ENCODE measurements at places on chromosomes 1 and 21.
A peak's percentile ranks its signal among the peaks of the same experiment; 100 is the strongest.

GRCh38 chr1:23896491-23896890 is 16.7 kb downstream of the CNR2 start:
- H3K4me1 ChIP-seq: no peaks in the 10 kb centered on the region
- no peak for DNase-seq
- no peak overlapping the region for H3K27ac ChIP-seq
- no peak overlapping the region for H3K4me3 ChIP-seq

DNA sequence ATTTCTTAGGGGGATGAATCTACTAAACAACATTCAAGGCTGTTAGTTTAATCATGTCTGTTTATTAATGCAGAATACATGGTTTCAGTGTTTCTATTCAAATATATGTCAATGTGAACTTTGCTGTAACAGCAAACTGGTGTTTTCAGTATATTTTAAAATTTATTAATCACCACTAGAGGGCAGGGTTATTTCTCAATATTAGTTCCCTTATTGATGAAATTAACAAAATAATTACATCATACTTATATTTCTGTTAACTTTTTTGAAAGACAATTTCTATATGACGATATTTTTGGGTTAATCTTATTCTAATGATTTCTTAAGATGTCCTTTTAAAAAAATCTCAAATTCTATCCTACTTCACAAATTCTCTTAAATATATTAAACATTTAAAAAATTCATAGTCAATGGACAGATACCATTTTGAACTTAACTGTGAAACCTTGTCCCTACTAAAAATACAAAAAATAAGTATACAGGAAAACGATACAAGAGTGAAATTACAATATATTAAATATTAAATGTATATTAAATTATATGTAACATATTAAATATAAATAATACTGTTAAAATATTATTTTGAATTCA is 1034.1 kb upstream of the PRMT6 start:
- H3K4me1 ChIP-seq: no peaks in the 10 kb centered on the region
- H3K27ac ChIP-seq: no peak overlapping the region
- no peak for DNase-seq
- H3K4me3 ChIP-seq: no peak overlapping the region
- H3K36me3 ChIP-seq: no peaks in the 10 kb centered on the region
- H3K27me3 ChIP-seq: no peaks in the 10 kb centered on the region

- no peaks in the 10 kb centered on the region for H3K4me1 ChIP-seq
- no peaks in the 10 kb centered on the region for H3K36me3 ChIP-seq
- H3K27ac ChIP-seq: no peak overlapping the region
- no peak overlapping the region for H3K4me3 ChIP-seq
- DNase-seq: no peak
Observed at GRCh38 chr21:35724156-35724555, 336.2 kb downstream of the SETD4 start.

DNA sequence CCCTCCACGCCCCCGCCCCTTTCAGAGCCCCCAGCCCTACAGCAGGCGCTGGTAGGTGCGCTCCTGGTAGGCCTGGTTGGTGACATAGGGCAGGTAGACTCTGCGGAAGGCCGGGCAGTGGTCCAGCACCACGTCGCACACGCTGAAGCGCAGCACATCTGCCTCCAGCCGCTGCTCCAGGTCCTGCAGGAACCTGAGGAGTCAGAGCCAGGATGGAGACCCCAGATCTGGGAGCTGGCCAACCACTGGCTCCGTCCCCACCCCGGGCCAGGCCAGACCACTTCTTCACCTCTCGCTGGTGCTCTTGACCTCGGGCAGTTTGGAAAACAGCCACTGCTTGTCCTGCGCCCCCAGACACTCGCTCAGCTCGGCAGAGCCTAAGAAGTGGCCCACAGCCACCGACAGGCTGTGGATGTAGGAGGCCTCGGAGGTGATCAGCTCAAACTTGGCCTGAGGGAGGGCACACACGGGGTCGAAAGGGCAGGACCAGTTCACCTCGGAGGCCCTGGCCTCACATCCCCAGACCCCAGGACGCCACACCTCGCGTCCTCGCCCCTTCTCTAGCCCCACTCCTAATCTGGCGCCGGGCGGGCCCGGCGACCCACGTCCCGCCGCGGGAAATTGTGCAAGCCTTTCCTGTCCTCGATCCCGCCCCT is 6.4 kb downstream of the ARHGEF19 start:
- no peak for DNase-seq
- H3K4me3 ChIP-seq: peak overlapping the region; percentile 20
- no peaks in the 10 kb centered on the region for H3K36me3 ChIP-seq

DNA sequence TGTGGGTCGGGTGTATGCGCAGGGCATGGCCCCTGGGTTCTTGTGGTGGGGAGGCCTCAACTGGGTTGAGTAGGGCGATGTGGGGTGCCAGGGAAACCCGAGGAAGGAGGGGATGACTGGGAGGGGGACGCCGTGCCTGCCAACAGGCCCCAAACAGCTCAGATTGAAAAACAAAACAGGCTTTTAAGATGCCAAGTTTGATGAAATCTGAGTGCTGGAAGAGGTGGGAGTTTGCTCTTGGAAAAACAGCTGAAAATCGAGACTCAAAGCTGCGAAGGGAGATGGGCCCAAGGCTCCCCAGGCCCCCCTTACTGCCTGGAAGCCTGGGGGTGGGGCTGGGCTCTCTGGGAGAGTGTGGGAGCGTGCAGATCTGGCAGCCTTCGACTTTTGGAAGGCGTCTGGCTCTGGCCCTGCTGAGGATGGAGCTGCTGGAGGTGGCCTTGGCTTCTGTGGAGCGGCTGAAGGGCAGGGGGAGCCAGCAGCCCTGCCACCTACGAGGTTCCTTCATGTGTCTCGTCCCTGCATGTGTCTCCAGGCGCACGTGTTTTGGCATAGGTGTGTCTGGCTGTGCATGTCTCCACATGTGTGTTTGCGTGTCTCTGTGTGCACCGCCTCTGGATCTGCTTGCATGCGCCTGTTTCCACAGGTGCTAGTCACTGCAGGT is 33.3 kb downstream of the PTPRF start:
- no peak for DNase-seq
- H3K36me3 ChIP-seq: no peaks in the 10 kb centered on the region
- no peak overlapping the region for H3K4me3 ChIP-seq
- no peaks in the 10 kb centered on the region for H3K4me1 ChIP-seq
- no peaks in the 10 kb centered on the region for H3K27me3 ChIP-seq

- no peaks in the 10 kb centered on the region for H3K27me3 ChIP-seq
- H3K36me3 ChIP-seq: no peaks in the 10 kb centered on the region
- no peak overlapping the region for H3K4me3 ChIP-seq
Observed at GRCh38 chr1:27103498-27103897, 51.4 kb downstream of the SLC9A1 start.

DNA sequence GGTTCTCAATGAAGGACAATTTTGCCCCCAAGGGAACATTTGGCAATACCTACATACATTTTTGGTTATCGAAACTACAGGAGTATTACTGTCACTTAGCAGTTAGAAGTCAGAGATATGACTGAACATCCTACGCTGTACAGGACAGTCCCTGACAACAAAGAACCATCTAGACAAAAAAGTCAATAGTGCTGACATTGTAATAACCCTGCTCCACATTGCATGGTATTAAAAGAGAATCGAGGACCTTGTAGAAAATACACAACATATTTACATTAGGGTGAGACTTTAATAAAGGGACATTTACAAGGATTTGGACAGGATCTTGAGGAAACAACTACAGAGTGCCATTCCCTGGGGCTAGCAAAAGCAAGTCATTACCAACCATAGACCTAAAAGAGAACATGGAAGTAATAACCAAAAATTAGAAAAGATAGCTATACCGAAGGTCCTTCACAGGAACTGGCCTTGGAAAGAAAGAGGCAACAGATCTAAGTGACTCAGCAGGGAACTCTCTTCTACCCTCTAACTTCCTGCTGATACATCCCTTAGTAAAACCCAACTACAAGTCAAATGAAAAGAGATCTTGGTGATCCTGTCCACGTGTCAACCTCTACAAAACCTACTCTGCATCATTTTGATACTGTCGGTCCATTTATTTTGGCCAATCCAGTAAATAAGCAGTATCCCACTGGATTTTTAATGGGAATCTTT is 40.2 kb downstream of the ANGPTL3 start:
- H3K27ac ChIP-seq: no peak overlapping the region
- peaks cover 9% of the 10 kb centered on the region for H3K36me3 ChIP-seq
- H3K4me1 ChIP-seq: no peaks in the 10 kb centered on the region
- H3K27me3 ChIP-seq: no peaks in the 10 kb centered on the region

DNA sequence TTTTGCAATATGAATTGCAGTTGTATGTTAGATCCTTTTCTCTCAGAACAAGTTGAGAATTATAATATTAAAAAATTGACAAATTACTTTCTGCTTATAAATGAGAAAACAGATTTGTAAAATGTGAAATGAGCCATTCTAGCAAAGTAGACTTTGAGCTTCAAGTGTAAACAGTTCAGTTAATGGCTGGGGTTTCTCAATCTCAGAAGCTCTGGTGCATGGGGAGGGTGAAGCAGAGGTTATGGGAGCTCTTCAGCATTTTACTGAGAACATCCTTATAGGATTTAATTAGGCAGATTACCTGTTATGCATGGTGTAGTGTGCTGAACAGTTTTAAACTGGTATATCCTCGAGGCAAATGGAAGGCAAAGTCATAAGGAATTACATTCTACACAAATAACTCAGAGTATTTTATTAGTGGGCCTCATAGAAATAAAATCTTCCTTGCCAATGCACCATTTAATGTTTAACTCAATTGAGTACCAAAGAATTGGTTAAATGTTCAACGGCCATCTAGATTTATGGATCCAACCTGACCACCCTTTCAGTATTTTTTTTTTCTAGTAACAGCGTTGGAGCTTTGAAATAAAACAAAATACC is 1143.6 kb upstream of the ADGRL2 start:
- H3K27ac ChIP-seq: no peak overlapping the region
- H3K4me3 ChIP-seq: peak overlapping the region; percentile 12
- no peak for DNase-seq
- H3K36me3 ChIP-seq: no peaks in the 10 kb centered on the region
